Aorta (tissue), 5 donors: ENCODE measurements at places on chromosomes 6 and 20. TPM values are rescaled to one million over a fixed set of nuclear protein-coding genes. Genes with fewer than 3 reads are reported as not detected.

- peak; percentile 63 for DNase-seq
Measured at GRCh38 chr20:47319517-47320252, 36.8 kb downstream of the ZMYND8 start.

GRCh38 chr20:52422574-52423336 is 231.2 kb upstream of the ZFP64 start:
- DNase-seq, result no peak

DNA sequence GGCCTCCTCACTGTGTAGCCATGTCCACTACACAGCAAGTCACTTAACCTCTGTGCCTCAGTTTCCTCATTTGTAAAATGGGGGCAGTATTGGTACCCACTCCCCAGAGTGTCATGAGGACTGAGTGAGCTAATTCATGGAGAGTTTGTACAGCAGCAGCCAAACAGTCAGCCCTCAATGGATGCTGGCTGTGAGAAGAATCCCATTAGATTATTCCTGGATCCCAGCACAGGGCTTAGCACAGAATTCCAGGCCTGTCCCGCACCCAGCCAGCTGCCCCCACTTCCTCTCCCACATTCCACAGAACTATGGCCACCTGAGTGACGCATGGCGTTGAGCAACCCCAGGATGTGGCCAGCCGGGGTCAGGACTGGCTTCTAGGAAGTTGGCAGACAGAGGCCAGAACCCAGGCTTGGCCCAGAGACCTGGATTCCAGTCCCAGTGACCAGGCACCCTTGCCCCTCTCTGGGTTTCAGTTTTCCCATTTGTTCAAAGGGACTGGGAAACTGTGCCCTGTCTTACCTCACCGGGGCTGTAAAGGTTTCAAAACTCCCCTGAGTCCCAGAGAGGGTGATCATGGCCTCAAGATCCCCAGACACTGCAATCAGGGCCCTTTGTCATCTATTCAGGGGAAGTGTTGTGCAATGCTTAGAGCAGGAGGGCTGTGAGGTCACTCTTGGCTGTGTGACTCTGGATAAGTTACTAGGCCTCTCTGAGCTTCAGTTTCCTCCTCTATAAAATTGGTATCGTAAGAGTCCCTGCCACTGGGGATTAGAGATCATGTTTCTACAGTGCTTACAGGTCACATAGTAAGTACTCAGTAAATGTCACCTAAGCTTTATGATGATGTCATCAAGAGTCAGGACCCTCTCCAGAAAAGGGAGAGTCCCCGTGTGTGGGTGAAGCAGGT is 3.0 kb upstream of the TGM2 start:
- peak; percentile 95 for DNase-seq

DNA sequence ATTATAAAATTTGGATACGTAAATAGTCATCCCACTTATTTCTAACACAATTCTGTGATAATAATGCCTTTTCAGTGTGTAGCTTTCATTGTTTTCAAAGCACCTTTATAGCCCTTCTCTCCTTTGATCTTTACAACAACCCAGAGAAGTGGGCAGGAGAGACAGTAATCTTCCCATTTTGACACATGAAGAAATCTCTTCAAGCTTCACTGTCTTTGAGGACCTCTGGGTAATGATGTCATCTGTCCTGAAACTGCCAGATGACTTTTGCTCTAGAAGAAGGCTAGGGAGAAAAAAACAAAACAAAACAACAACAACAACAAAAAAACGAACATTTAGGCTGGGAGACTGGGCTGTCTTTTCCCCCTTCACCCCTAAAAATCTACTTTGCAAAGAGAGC is 203.0 kb downstream of the KCNQ5 start:
- DNase-seq, result no peak

GRCh38 chr20:48159145-48160008 is 374.1 kb upstream of the SULF2 start:
- DNase-seq, result no peak

DNA sequence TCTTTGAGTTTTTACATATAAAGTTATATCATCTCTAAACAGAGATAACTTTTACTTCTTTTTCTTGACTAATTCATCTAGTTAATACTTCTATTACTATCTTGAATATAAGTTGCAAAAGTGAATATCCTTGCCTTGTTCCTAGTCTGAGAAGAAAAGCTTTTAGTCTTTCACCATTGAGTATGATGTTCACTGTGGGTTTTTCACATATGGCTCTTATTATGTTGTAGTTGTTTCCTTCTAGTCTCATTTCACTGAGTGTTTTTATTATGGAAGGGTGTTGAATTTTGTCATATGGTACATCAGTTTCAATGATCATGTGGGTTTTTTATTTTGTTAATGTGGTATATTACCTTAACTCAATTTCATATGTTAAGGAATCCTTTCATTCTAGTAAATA is 488.3 kb downstream of the COL12A1 start:
- DNase-seq, result no peak

DNA sequence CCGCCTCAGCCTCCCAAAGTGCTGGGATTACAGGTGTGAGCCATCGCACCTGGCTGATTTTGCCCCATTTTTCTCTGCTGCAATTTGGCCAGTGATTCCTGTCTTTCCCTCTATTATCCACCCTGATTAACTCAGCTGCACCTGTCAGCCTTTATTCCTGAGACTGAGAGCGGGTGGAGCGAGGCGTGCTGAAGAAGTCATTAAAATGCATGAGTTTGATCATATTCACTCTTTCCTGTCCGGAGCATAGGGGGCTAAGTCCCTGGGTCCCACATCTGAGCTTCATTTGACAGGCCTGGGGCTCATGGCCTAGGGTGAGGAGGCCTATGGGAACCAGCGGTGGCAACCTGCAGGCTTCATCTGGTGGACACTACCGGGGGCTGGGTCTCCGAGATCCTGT is 25.7 kb upstream of the CTNNBL1 start:
- no peak for DNase-seq

GRCh38 chr6:44078827-44079671 is 48.2 kb downstream of the MRPL14 start:
- no peak for DNase-seq

- DNase-seq, result no peak
Measured at GRCh38 chr6:170388113-170388512, 81.6 kb downstream of the FAM120B start.

- DNase-seq, result no peak
Measured at GRCh38 chr20:53642196-53643030, 48.8 kb upstream of the ZNF217 start.

- no peak for DNase-seq
Measured at GRCh38 chr6:33105386-33105785, 29.6 kb downstream of the HLA-DPB1 start.

GRCh38 chr6:38671885-38672467 is 31.0 kb downstream of the GLO1 start:
- no peak for DNase-seq

DNA sequence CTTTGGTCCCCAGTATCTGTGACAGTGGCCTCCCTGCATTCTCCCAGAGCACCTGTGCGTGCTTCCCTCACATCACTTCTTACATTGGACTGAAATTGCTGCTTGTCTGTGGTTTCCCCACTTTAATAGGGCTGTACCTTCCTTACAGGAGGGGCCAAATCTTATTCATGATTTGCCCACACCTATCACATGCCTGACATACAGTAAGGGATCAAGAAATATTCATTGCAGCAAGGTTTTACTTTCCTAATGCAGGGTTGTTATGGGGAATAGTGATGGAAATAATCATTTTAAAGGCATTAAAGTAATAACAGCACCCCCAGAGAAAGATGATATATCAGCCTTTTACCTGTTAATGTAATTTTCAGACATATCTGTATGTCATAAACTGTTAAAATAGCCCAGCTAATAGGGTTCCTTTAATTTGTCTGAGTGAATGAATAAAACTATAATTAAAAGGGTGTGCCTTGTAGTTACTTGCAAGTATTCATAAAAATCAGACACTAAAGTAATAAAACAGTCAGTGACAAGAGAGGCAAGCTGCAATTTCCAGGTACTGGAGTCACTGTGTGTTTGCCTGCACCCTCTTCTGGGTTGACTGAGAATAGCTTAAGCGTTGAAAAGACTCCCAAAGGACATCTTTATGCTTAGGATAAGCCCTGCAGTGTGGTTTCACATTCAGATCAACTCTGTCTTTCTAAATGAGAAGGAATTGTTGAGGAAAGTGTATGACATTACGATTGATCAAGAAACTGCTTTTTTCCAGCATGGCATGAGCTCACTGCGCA is 182.7 kb downstream of the PHACTR1 start:
- DNase-seq, result no peak

- DNase-seq, result no peak
Measured at GRCh38 chr6:25038999-25039398, 103.2 kb upstream of the RIPOR2 start.

- no peak for DNase-seq
Measured at GRCh38 chr6:137117581-137117980, 55.9 kb downstream of the IL22RA2 start.

GRCh38 chr6:43493833-43494232 is 16.3 kb downstream of the LRRC73 start:
- no peak for DNase-seq

DNA sequence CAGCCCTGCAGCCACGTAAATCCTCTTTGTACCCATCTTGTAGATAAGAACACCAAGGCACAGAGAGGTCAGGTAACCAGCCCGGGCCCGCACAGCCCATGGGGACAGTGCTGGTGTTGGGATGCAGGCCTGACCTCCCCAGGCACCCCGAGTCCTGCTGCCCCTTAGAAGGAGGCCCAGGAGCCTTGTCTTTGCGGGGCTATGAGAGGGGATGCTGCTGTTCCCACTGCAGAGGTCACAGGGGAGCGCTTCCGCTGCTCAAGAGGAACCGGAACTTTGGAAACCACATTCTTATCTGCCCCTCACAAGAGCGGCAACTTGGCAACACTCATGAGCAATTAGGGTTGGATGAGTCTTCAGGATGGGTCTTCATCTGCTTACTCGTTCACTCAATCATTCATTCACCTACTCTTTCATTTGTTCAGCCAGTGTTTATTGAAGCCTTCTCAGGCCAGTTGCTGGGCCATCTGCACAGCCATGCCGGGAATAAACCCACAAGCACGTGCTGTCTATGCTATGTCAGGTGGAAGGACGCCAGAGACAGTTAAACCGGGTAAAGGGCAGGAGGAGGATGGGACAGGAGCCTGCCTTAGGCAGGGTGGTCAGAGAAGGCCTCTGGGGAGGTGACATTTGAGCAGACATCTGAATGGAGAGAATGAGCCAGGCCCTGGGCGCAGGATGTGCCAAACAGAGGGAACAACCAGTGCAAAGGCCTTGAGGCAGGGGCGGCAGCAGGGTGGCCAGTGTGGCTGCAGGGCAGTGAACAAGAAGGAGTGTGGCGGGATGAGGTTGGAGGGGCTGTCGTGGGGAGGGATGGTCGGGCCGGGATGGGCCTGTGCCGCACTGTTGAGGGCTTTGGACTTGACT is 60.8 kb downstream of the RBM38 start:
- no peak for DNase-seq

GRCh38 chr6:92879526-92879925 is 539.8 kb downstream of the EPHA7 start:
- DNase-seq, result no peak

- DNase-seq, result peak; percentile 53
Measured at GRCh38 chr20:63054681-63055240, 48.0 kb upstream of the BHLHE23 start.

DNA sequence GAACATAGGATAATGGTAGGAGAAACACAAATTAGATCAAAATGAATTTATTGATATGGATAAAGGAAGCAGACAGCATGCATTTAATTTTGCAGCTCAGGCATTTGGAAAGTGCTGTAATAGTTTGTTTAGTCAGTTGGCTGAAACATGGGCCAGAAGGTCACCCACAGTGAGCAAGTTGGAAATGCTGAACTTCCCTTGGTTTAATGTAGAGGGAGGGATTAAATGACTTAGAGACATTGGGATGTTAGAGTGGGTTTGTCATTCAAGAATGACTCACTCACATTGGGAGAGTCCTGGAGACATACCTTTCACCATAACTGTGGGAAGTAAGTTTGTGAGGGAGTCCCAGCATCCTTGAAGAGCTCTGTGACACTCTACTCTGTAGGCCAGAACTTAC is 231.5 kb upstream of the PLCB4 start:
- DNase-seq, result no peak

DNA sequence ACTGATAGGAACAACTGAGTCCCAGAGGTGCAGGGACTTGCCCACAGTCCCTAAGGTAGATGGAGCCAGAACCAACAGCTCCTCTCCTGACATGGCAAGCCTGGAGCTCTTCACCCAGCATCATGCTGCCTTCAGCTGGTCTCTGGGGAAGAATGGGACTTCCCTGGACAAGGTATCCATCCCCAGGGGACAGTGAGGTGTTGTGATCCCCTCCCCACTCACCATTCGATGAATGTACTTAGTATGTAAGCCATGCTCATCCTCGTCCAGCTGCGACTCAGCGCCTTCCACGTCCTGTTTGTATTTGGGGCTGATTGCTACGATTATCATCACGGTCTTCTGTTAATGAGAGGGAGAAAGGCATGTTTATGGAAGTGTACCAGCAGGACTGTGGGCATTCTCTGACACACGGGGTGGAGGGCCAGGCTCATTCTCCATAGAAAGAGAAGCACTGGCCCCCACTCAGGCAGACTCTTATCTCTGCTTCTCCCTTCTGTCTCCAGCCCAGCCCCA is 39.4 kb downstream of the TRAF3IP2 start:
- no peak for DNase-seq

GRCh38 chr6:35415065-35415891 is 36.9 kb upstream of the FANCE start:
- peak; percentile 76 for DNase-seq

- peak; percentile 85 for DNase-seq
Measured at GRCh38 chr6:89371849-89372505, 19.5 kb upstream of the UBE2J1 start.

The CPXM1 gene
- total RNA-seq, result 3.4 TPM

The PACRG gene
- total RNA-seq, result 0.26 TPM

The ERVFRD-1 gene
- total RNA-seq, result 0.12 TPM

The CCR6 gene
- total RNA-seq, result not detected

The LY86 gene
- 3.6 TPM for total RNA-seq

The POU3F2 gene
- total RNA-seq, result not detected

The TRIM10 gene
- total RNA-seq, result 0.12 TPM

The OLIG3 gene
- total RNA-seq, result not detected

The TGM3 gene
- total RNA-seq, result not detected

The WFDC2 gene
- 1.5 TPM for total RNA-seq

The PREX1 gene
- 40.9 TPM for total RNA-seq

The TMEM14B gene
- 51.9 TPM for total RNA-seq

The LST1 gene
- 21.1 TPM for total RNA-seq

The TREML2 gene
- 0.62 TPM for total RNA-seq

The ANKEF1 gene
- total RNA-seq, result 2.3 TPM

The CYB5R4 gene
- 19.4 TPM for total RNA-seq

The OXT gene
- not detected for total RNA-seq

The GPX5 gene
- not detected for total RNA-seq

The CPNE5 gene
- 13.1 TPM for total RNA-seq

The GATA5 gene
- total RNA-seq, result 1.6 TPM

The C20orf204 gene
- 1.7 TPM for total RNA-seq
